ENCODE measurements at places on chromosomes 16 and 17. TPM values are rescaled to one million over a fixed set of nuclear protein-coding genes. Genes with fewer than 3 reads are reported as not detected.
A peak's percentile ranks its signal among the peaks of the same experiment; 100 is the strongest.

PITPNM3 gene
- 13.0 TPM for total RNA-seq

- peak; percentile 61 for DNase-seq
Measured at GRCh38 chr16:15879255-15879811, 9.1 kb downstream of the CEP20 start.

GRCh38 chr17:82767041-82767754 lies 15.3 kb downstream of the TBCD start:
- DNase-seq: no peak

DNA sequence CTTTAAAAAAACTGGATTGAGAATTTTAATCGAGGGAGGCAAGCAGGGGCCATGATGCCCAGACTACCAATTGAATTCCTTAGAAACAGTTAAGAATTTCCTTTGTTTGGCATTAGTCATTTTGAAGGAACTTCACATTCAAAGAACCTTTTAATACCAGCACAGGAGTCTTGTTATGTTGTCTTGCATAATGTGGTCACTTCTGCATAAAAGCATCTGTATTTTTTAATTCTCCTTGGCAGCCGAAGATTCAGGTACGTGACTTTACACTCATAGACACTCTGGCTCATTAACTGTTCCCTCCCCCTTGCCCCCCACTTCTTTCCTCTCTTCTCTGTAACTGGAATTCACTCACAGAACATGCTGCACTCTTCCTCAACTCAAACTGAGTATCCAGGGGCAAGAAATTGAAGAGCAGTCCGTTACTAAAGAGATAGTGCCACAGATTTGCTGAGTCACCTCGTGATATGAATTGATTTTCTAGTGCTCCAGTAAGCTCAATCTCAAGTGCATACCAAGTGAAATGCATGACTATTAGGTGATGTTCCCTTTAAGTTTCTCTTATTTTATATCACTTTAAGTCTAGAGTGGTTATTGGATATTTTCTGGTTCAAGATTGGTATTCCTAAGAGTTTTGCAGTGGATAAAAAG lies 572.2 kb upstream of the SOX9 start:
- peak; percentile 28 for DNase-seq
